Pulmonary artery endothelial cell (primary cell): ENCODE measurements at places on chromosomes 12 and 14. TPM values are rescaled to one million over a fixed set of nuclear protein-coding genes. Genes with fewer than 3 reads are reported as not detected.

DNA sequence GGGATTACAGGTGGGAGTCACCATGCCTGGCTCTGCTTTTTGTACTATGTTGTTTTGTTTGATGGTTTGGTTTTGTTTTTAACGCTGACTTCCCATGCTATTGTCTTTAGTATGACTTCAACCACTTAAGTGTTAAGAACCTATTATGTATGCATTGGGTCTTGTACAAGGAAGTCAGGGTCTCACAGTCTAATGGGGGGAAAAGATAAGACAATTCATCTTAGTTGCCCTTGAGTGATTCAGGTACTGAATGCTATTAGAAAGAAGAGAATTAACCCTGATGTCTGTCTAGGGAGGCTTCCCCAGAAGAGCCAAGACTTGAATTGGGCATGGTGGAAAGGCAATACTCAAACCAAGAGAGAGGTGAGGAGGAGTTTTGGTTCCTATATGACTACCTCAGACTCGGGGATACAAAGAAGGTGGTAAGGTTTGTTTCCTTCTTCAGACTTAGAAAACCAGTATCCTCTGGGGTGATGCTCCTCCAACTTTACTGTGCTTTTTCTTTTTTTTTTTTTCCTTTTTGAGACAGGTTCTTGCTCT is 64.6 kb downstream of the SUSD6 start:
- DNase-seq = no peak

DNA sequence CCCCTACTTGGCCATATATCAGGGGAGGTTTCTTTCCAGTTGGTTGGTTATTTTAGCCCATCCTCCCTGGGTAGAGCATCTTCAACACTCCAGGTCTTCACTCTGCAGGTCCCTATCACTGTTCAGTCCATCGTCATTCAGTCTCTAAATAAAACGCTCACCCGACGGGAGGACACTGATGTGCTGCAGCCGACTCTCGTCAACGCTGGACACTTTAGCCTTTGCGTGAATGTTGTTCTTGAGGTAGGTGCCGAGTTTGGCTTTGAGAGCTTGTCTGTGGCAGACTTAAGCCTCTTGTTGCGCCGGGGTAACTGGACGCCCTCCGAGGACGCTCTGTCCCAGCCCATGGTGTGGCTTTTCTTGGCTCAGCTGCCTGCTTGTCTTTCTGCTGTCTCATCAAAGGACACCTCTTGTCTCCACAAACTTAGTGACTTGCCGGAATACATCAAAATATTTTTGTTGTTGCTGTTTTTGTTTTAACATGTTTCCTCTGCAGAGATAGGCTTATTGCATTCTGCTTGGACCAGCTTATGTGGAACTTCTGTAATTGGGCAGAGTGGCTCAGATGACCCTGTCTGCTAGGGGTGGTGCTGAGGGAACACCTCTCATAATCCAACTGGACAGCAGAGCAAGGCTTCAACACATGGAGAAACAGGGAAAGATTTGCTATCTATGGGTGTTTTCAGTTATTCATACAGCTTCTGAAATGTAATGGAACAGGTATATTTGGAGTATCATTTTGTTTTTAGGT is 26.5 kb downstream of the TCTN1 start:
- DNase-seq = no peak

GRCh38 chr12:109295764-109296425 is 13.2 kb downstream of the FOXN4 start:
- DNase-seq = no peak

Gene SCNN1A
- total RNA-seq = 0.13 TPM in 1 of 2 replicates, not detected in the other

GRCh38 chr14:57302883-57303282 is 34.1 kb downstream of the AP5M1 start:
- DNase-seq = no peak

Gene LRTM2
- total RNA-seq = not detected in 2 replicates

Gene SERPINA10
- not detected in 2 replicates for total RNA-seq

GRCh38 chr12:24455811-24456210 is 493.1 kb downstream of the BCAT1 start:
- DNase-seq = no peak

DNA sequence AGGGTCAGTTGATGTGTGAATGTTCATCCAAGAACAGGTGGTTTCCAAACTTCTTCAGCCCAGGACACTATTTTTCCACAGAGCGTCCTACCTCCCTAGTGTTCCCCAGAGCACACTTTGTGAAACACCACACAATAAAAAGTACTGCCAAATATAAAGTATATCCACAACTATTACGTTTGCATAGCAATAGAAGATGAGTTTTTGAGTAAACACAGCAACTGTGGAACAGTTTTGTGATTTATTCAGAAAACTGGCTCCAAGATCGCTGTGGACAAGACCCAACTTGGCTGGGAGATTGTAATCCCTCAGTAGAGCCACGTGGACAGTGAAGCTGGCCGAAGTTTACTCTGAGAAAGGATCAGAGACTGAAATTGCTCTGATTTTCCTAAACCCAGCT is 14.5 kb upstream of the MAP1LC3B2 start:
- no peak for DNase-seq

DNA sequence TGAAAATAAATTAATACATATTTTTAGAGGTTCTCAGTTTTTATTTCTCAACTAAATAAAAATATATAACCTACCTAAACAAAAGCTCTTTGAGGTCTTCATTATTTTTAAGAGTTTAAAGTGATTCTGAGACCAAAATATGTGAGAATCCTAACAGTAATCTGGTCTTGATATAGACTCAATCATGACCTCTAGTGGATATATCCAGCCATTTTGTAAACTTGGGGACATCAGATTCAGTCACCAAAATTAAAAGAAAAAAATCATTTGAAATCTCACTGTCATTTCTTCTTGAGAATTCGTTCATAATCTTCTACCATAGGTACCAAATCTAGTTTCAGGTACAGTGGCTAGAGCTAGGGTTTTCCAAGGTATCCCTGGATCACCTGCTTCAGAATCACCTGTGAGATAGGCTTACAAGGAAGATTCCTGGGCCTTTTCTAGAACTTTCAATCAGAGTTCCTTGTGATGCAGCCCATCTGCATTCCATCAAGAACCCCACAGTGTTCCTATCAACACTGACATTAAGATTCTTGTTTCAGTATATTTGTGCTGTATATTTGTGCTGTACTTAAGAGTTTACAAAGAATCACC is 214.9 kb downstream of the ADAMTS20 start:
- peak; percentile 10 for DNase-seq

- no peak for DNase-seq
Measured at GRCh38 chr14:104303705-104304425, 165.5 kb downstream of the KIF26A start.

DNA sequence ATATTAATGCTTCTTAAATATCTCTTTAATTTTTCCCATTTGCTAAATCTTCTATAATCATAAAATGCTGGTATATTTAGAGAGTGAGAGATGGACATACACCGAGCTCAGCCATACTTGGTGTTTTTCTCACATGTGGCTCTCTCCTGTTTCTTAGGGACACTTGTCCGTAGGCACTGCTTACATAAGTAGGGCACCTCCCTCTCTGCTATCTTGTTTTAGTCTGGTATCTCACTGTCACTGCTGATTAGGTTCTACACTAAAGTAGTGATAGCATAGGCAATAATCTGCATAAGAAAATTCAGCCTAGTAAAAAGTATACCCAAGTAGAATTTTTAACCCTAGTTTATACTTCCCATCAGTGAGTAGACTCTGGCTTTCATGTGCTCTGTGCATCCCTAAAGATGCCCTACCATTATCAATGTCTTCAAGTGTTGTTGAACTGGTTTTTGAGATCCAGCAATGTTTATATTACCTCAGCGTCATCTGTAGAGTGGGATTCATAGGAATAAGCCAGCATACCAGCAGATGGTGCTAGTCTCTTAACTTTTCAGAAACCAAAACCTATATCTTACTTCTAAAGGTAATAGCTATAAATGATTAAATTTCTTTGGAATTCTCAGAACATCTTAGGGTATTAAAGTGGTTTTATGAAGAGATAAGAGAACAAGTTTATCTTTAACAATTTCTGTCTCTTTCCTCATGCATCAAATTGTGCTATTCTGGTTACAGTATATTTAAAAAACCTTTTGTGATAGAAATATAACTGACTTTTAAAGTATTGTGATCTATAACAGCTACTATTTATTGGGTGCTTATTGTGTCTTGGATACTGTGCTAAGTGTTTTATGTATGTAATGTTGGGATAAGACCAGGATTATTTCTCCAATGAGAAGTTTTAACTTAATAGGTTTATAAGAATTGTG is 32.9 kb downstream of the ARID2 start:
- DNase-seq = peak; percentile 30

DNA sequence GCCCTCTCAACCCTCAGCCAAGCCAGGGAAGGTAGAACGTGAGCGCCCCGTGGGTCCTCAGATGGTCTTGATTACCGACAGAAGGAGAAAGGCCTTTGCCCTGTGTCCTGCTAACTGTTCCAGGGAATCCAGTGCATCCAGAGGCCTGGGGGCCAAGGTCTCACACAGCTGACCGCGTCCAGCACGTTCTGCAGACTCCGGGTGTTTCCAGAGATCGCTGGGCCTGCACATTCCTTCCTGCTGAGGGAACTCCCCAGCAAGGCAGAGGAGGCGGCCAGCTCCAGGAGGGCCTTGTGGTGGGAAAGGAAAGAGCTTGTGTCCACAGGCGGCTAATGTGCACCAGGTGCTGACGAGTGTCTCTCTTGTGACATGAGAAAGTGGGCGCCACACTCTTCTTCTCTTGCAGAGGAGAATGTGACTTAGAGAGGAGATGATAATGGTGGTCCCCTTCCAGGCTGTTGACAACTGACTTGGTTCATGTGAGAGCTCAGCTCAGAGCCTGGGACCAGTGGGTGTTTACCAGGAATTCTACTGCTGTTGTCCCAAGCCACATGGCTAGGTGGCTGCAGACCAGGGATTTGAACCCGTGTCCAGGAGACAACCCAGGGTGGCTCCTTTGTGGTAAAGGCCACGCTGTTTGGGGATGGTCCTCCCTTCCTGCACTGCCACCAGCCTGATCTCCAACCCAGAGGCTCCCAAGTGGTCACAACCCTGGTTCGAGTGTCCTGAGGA is 46.8 kb upstream of the DLK1 start:
- no peak for DNase-seq

DNA sequence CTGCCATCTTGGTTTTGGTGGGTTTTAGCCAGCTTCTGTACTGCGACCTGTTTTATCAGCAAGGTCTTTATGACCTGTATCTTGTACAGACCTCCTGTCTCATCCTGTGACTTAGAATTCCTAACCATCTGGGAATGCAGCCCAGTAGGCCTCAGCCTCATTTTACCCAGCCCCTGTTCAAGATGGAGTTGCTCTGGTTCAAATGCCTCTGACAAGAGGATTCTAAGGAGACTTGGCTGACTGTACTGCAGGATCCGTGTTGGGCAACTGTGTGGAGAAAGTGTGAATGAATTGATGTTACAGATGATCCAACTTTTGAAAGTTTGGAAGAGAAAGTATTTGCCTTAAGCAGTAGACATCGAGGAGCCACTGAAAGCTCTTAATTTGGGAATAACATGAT is 91.0 kb downstream of the TTLL5 start:
- no peak for DNase-seq

- DNase-seq = no peak
Measured at GRCh38 chr12:53056296-53056695, 6.4 kb downstream of the TNS2 start.

Gene OTOGL
- total RNA-seq = 0.63 and 5.3 TPM in 2 replicates

GRCh38 chr14:21109377-21110138 is 8.7 kb downstream of the TMEM253 start:
- DNase-seq = no peak

DNA sequence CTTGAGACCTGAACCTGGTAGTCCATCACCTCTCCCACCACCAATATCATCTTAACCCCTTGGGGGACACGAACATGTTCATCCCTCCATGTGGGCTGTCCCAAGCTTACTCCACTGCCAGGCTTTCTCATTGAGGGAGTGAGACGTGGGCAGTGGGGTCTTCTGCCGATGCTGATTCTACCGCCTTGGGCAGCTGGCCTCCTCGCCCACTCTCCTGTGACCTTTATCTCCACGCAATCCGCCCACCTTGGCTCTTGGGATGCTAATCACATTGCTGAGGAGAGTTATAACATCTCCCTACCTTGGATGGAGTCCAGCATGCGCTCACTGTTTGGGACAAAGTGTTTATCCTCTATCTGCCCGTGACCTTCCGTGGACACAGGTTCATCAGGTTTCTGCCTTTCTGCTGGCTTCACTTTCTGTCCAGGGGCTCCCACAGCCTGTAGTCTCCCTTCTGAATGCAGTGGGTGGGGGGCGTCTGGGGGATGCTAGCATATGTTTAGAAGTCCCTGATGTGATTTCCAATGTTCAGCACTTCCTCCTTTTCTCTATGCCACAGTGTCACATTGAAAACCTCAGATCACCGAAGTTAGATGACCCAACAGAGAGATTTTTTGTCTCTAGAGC is 53.2 kb upstream of the ESRRB start:
- no peak for DNase-seq

Gene DHH
- total RNA-seq = 5.8 and 18.8 TPM in 2 replicates

Gene TMTC3
- total RNA-seq = 41.5 and 72.4 TPM in 2 replicates

DNA sequence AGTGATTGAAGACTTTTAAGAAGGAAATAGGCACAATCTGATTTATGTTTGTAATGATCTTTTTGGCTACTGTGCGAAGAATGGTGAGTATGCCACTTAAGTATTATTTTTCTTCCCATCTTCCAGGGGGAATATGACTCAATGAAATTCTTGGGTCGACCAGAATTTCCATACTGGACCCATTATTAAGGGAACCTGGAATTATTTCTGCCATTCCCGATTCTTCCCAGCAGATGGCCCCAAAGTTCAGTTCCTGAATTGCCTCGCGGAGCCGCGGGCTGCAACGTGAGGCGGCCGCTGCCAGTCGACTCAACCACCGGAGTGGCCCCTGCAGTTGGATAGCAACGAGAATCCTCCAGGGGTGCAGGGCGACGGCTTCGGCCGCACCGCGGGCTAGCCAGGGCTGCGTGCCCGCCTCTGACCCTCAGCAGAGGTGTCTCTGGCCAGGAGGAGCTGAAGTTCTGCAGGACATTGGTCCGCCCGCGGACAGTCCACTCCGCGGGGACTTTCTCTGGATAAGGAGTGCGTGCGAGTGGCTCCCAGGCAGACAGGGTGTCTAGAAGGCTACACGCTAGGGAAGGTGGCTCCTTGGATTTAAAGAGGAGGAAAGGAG is 628 bp upstream of the TSHR start:
- peak; percentile 33 for DNase-seq

- no peak for DNase-seq
Measured at GRCh38 chr12:61757831-61758505, 502.2 kb upstream of the USP15 start.

- no peak for DNase-seq
Measured at GRCh38 chr12:46549527-46550265, 177.1 kb upstream of the SLC38A2 start.

GRCh38 chr14:103206023-103206481 is 82.8 kb downstream of the TNFAIP2 start:
- DNase-seq = no peak

GRCh38 chr12:113064395-113065125 is 8.0 kb downstream of the DTX1 start:
- DNase-seq = no peak
